Cortex of kidney (tissue), 1 donor: ENCODE measurements at places on chromosomes 3 and 15.

DNA sequence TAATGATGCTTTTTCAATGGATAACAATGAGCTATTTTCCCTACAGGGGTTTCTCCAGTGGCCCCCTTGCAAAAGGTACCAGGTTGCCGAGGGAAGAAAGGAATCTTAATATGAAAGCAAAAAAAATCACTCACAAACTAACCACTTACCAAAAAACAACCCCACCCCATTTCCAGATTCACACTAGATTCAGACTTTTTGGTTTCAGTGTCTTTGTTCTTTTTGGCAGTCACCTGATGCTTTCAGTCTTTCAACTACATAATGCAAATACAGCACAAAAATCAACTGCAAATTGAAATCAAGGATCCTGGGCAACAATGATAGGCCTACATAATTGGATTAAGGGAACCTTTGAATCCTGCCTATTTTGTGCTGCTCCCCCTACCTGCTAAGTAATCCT, 71.1 kb upstream of the RAP2B start:
- DNase-seq: no peak

- no peak for DNase-seq
Measured at GRCh38 chr3:178019645-178020044, 516.6 kb upstream of the KCNMB2 start.

- no peak for DNase-seq
Measured at GRCh38 chr3:119626196-119626595, 28.5 kb downstream of the PLA1A start.

DNA sequence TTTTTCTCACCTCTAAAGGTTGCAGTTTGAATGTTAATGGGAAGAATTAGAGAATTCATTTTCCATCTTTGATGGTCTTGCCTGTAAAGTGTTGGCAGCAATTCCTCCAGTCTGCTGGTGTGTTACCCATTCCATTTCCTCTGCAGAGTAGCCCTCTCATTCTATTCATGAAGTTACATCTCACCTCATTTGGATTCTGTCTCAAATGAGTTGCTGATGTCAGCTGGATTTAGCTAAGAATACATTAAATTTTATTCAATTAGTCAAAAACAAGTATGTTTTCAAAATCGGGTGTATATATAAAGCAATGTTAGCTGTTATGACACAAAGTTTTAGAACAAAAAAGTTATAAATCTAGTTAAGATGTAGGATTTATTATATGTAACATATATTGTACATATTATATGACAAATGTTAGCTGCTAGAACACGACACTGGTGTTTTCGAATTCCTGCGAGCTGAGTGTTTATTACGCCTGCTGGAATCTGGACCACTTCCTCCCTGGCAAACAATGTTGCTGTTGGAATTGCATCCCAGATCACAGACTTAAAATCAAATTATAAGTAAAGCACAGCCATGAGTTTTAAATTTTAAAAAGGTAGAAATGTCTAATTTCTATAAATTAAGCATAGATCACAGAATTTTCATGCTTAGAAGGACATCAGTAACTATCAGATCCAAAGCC, 516.2 kb downstream of the OCA2 start:
- no peak for DNase-seq

DNA sequence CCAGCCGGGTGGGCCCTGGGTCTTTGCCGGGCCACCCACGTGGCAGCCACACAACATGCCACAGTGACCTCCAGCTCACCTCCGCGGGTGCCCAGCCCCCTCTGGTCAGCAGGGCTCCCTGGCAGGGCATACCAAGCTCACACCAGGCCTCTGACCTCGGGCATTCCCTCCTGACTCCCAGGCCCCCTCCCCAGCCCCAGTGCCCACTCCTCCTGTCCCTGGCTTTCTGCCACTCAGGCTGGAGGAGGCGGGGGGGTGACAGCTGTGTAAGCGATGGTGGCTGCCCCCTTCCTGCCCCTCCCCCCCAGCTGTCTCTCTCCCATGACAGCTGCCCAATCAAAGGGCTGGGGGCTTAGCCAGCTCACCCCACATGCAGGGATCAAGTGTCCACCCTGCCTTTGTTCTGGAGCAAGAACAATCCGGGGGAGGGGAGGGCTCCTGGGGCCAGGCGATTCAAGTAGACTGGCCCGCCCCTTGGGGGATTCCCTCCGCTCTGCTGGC, 3.3 kb downstream of the PCBP4 start:
- no peak for DNase-seq

DNA sequence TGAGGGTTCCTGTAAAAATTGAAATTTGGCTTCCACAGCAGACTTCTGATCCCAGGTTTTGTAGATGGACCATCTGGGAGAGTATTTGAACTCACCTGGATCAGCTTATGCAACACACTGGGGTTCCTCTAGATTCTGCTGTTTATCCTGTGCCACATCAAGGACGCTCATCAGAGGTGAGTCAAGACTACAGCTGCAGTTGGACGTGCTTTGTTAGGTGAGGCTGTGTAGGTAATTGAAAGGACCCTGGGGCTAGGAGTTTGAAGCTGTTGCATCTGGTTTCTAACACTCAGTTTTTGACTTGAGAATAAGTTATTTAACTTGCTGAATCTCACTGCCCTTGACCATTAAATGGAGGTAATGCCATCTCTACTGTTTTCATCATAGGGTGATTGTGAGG, 394.2 kb downstream of the EDEM1 start:
- no peak for DNase-seq

GRCh38 chr15:78811124-78811824, at the start of gene ADAMTS7:
Gene ADAMTS7, minus strand, starts transcription at chr15:78811464. Its CDS starts 244 bp downstream, at chr15:78811220.
- DNase-seq: no peak
